ENCODE measurements at places on chromosomes 11 and 22. TPM values are rescaled to one million over a fixed set of nuclear protein-coding genes. Genes with fewer than 3 reads are reported as not detected.

Gene FAM118B
- total RNA-seq: 32.9 TPM

GRCh38 chr11:104830508-104830907 is 67.8 kb downstream of the CASP12 start:
- DNase-seq: no peak

GRCh38 chr22:44783581-44783980 is 31.2 kb downstream of the ARHGAP8 start:
- DNase-seq: no peak

Gene MRGPRX4
- not detected for total RNA-seq

Gene FAM181B
- 0.25 TPM for total RNA-seq

GRCh38 chr11:47398011-47398410 is 10.4 kb upstream of the SLC39A13 start:
- no peak for DNase-seq

Gene GVQW3
- total RNA-seq: 4.2 TPM

GRCh38 chr22:26768952-26769351 is 111.6 kb downstream of the MIAT start:
- no peak for DNase-seq

DNA sequence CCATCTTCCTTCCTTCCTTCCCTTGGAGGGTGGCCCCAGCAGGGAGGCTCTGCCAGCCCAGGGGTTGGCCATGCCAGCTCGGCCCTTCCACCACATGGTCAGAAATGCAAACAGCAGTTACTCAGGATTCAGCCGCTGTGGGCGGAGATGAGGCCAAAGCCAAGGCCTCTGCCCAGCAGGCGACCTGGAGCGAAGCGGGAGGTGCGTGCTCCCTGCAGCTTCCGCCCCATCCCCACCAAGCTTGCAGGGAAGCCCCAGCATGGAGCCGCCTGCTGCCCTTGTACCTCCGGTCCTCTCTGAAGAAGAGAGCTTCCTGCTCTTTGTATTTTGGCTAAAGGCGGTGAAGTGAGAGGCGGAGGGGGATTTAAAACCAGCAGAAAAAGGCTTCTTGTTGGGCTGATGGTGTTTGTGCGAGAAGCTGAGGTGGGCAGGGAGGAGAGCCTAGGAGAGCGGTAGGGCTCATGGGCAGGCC is 50.4 kb downstream of the ANO1 start:
- no peak for DNase-seq

DNA sequence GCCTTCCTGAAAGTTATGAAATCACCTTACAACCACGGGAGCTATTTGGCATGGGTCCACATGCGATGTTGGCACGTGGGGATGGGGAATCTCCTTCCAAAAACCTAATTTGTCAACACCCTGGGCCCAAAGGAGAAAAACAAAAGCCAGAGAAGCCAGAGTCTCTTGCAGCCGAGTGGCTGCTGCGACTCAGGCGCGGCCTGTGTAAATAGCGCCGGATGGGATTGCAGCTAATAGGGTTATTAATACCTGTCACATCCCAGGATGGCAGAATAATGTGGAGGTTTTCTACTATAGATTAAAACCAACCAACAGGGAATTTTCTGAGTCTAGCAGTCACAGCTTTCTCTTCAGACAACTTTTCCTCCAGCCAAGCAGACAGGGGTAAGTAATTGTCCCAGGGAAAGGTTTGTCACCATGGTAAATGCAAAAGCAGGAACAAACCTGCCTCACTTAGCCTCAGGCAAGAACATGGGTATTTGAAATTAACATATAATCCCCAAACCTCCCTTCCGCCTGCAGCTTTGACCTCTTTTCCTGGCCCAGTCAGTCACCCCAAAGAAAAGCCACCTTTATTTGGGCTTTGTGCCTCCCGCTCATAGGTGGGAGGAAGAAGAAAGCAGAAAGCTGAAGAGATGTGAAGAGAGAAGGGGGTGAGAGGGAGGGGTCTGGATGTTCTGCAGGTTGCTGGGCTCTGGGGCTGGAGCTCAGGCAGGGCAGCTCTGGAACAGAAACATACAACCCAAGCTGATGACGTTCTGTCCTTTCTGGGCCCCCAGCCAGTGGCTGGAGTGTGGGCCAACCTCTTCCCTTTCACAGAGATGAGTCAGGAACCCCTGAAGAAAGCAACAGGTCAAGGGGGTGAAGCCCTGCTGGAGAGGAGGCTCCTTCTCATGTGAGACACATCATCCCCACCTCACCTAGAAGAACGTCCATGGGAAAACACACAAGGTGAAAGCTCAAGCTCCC is 376.5 kb downstream of the NXPE2 start:
- DNase-seq: no peak

DNA sequence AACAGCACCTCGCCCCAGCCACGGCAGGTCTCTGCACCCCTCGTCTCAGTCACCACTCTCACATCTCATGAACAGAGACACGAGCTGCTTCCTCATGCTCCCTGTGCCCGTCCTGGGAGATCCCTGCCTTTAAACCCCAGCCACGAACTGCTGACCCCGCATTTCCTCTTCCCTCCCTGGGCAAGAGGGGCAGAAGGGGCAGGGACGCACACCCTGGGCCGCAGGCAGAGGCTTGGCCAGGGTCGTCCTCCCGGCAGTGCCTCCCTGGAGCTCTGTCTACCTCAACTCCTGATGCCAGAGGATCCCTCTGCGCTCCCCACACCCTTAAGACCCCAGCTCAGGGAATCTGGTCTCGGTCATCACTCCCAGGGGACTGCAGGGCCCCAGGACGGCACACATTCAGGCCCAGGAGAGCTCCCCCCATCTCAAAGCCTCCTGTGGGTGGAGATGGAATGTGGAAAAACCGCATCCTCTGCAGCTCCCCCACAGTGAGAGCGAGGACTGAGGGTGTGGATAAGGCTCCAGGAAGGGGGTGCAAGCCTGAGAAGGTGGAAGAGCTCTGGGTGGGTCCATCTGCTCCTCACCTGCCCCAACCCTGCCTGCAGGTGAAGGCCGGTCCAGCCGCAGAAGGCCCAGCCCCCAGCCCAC is 1.2 kb downstream of the BID start:
- no peak for DNase-seq

GRCh38 chr11:102295045-102295444 is 22.2 kb upstream of the BIRC3 start:
- no peak for DNase-seq
